ENCODE measurements at places on chromosomes 1 and 21.

GRCh38 chr1:18819986-18820790 is 39.3 kb downstream of the TAS1R2 start:
- DNase-seq = no peak

DNA sequence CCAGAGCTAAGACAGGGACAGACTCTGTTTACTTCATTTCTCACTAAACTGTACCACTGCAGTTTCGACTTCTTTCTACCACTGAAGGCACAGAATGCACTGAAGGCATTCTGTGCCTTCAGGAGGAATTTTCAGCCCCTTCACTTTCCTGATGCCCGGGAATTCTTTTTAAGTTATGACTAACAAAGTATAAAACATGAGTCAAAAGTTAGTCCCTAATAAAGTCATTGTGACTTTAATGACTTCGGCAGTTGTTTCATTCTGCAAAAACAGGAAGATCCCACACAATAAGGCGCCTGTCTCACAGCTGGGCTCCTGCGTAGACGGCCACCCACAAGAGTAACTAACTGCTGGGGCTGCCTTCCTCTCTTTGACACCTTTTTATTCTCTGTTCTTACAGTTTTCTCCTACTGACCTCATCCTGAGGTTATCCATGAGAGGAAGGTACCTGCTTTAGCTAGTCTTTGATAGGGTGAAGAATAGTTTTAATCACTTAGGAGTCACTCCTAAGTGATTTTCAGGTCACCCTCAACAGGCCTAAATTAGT is 183.9 kb upstream of the SGIP1 start:
- DNase-seq = peak; percentile 73

DNA sequence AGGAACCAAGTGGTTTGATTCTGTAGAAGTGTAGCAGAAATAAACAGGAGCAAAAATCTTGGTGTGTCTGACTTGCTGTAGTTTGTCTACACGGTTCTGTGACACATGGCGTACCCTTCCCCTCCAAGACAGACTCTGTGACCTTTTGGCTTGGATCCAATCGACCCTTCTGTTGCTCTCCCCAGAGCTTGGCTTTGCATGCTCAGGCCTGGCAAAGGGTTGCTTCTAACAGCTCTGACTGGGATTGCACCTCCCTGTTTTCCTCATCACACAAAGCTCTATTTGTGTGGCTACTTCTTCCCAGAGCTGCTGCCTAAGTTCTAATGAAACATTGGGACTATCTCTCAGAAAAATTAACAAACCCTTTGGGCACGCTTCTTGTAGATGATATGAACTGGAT is 24.0 kb downstream of the NGF start:
- DNase-seq = no peak

DNA sequence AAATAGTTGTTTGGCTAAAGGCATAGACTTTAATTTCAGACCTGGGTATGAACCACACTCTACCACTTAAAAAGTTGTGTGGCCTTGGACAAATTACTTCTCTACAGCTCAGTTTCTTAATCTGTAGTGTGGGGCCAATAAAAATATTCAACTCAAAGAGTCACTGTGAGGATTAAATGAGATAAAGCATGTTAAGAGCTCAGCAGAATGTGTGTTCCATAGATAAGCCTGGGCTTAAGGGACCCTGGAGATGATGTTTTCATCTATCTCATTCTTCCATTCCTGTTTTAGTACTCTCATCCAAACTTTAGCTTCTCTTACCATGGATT is 17.7 kb downstream of the S100A10 start:
- no peak for DNase-seq

DNA sequence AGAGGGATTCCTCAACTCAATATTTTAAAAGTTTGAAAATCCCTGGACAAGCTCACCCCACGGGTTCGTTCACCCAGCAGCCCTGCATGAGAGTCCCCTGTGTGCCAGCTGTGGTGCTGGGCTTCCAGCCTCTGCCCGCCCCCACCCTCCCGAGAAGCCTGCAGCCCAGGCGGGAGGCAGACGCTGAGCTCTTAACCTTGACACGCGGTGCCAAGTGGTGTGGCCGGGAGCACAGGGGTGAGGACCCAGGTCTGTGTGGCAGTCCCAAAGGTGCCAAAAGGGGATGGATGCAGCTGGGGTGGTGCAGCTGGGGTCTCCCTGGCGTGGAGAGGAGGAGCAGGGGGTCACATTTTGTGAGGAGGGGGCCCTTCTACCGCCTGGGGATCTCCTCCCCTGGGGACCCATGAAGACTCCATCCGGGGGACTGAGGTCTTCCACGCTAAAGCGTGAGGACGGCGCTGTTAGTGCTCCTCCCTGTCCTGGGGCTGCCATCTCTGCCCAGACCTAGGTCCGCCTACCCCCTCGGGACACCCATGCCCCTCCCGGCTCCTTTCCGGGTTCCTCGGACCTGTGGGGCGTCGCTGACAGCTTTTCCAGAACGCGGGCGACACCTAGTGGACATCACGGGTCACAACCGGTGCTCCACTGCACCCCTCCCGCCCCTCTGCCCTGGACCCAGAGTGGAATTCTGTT is 12.9 kb downstream of the PLA2G2F start:
- DNase-seq = peak; percentile 79

DNA sequence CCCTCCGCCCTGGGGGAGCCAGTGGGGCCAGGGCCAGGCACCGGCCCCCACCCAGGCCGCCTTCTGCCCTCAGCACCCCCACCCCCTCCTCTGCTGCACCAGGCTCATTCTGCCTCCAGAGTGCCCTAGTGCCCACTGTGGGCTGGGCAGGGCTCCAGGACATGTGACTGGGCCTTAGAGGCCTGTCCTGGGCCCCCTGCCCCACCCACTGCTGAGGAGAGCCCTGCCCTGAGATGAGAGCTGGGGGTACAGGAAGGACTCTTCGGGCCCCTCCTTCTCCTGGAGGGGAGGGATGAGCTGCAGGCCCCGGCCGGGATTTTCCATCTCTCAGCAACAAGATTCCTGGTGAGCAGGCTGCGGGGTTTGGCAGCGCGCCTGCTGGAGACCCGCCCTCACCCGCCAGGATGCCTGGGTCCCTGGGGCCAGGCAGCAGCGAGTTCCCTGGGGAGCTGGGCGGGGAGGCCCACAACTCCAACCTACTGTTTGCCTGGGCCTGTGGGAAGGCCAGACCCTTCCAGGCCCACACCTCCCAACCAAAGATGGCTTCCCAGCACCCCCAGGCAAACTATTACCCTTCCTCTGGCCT is 14.0 kb downstream of the AHDC1 start:
- no peak for DNase-seq

- no peak for DNase-seq
These were observed 8.9 kb downstream of the COL9A2 start for GRCh38 chr1:40308036-40308727.

GRCh38 chr1:181043025-181043888 is 9.5 kb downstream of the MR1 start:
- peak; percentile 93 for DNase-seq

GRCh38 chr1:173925306-173926242 is 8.4 kb upstream of the SERPINC1 start:
- no peak for DNase-seq

DNA sequence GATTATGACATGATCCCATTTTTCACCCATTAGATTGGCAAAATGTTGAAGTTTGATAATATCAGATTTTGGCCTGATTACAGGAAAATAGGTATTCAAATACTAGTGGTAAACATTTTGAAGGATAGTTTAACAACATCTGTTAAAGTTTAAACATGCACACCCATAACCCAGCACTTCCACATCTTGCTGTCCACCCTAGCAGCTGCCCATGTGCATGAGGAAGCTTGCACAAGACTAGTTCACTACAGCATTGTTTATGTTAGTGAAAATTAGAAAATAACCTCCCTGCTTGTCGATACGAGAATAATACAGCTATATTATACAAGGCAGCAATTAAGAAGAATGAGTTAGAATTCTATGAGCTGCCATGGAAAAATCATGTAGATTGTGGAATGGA is 127.6 kb downstream of the C1orf21 start:
- no peak for DNase-seq

- no peak for DNase-seq
These were observed 8.3 kb downstream of the FGGY start for GRCh38 chr1:59305188-59305587.

- no peak for DNase-seq
These were observed 21.4 kb downstream of the RPS6KA1 start for GRCh38 chr1:26550946-26551345.

Measured in HL-60 (cell line).